ENCODE measurements at places on chromosomes 6 and 20.
A peak's percentile ranks its signal among the peaks of the same experiment; 100 is the strongest.

- DNase-seq = no peak
Measured at GRCh38 chr6:98323605-98324004, 510.8 kb upstream of the POU3F2 start.

DNA sequence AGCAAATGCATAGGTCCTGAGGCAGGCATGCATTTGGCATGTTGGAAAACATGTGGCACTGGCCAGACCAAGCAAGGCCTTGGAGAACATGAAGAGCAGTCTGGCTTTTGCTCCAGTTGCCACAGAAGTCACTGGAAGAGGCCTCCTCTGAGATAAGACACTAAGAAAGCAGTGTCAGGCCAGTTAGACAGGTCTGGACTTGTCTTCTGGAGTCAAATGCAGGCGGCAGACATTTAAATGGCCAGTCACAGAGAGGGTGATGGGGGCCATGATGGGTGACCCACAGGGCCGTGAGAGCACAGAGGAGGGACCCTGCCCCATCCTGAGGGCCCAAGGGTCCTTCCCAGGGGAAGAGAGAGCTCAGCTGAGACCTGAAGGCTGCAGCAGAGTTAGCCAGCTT is 26.7 kb upstream of the ADA start:
- DNase-seq = no peak

- DNase-seq = no peak
Measured at GRCh38 chr20:46704714-46705377, 4.6 kb upstream of the SLC2A10 start.

GRCh38 chr20:56414842-56415765 is 3.0 kb downstream of the CASS4 start:
- peak; percentile 65 for DNase-seq

- DNase-seq = no peak
Measured at GRCh38 chr20:49661560-49662329, 51.9 kb downstream of the B4GALT5 start.

GRCh38 chr20:32582659-32583580 is 2.2 kb downstream of the NOL4L start:
- peak; percentile 35 for DNase-seq

DNA sequence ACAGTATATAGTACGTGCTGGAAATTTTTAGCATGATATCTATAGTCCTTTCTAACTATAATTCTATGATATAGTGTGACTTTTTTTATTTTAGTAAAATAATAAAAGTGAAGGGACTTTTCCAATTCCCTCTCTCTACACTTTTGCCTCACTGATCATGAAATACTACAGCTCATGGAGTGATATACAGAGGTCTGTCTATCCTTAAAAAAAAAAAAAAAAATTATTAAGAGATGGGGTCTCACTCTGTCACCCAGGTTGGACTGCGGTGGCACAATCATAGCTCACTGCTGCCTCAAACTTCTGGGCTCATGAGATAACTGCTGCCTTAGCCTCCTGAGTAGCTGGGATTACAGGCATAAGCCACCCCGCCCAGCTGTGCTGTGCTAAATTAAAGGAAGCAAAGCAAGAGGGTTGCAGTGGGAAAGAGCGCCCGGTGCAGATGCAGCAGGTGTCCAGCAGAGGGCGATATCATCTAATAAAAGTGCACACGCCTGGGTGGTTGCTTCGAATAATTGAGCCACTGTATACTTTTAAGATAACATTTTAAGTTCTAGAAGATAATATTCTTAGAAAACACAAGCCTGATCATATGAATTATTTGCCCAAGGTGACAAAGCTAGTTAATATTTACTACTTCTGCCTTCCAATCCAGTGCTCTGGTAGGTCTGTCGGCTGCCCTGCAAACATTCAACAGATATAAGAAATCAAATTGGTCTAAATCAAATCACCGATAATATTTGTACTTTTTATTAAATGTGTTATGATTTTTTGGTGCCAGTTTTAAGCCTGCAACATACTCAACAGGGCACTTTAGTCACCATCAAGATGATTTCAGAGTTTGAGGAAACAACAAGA is 94.9 kb upstream of the NT5E start:
- peak; percentile 55 for DNase-seq

GRCh38 chr6:10271982-10272381 is 142.9 kb downstream of the TFAP2A start:
- DNase-seq = no peak

DNA sequence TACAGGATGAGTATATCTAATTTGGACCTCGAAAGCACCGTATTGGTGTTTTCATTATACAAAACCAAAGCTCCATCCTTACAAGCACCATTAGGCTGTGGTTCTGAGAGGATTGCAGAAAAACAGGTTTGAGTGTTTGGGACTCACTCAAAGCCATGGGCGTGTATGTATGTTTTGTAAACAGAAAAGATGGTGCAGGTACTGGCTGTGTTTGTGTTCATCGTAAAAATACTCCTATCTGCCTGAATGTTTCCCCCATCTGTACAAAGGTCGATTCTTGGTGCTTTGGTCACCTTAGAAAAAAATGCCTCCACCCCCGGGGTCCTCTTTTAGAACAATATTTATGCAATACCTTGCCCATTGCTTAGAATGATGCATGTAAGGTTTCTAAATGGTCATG is 286.6 kb downstream of the TSHZ2 start:
- DNase-seq = no peak

GRCh38 chr20:58712151-58712791 is 19.7 kb downstream of the NPEPL1 start:
- DNase-seq = no peak

- DNase-seq = no peak
Measured at GRCh38 chr6:143167224-143167623, 106.5 kb downstream of the AIG1 start.

GRCh38 chr6:168159506-168159905 is 80.5 kb upstream of the FRMD1 start:
- no peak for DNase-seq

DNA sequence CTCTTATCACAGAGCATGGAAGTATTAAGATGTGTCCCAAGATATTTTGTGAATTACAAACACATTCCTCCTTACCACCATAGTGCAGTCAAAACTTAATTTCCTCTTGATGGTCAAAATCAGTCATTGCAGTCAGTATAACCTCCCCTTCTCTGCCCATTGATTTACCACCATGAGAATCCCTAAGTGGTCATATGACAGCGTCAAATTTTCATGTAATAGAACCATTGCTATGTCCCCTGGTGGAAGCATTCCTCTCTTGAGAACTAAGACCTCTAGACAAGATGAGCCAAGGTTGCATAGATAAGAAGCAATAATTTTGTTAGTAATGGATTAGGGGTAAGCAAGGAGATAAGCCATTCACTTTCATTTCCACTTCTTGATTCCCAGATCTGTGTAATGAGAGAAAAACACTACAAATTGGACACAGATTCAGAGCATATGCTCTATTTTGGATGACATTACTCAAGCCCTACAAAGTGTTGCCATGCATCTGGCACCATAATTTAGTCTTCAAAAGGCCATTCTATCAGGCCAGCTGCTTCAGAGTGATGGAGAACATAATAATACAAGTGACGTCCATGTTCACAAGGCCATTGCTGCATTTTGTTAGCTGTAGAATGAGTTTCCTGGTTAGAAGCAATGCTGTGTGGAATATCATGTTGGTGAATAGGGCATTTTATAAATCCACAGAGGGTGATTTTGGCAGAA is 49.6 kb upstream of the PDE7B start:
- DNase-seq = no peak

DNA sequence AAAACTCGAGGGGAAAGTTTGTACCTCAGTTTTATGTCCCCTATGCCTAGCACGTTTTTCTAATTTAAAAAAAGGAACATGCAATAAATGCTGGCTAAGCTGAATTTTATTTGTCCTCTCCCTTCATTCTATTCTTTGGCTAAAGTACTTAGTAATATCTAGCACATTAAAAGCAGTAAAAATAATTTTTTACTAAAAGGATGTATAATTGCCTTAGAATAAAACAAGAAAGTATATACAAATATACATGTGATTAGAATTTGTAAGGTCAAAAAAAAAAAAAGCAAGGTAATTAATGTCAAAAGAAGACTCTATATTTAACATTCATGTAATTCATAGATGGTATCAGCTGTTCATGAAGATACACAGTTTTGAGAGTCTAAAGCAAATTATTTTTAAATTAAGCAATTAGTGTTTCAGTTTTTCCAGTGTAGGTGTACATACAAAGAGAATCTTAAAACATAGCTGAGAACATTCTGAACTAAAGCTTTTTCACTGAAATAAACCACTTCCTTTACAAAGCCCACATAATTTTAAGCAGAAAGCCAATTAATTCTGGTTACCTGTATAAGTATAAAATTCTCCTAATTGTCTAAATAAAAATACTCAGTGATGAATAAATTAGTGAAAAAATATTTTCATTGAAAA is 32.4 kb downstream of the HBS1L start:
- DNase-seq = no peak

DNA sequence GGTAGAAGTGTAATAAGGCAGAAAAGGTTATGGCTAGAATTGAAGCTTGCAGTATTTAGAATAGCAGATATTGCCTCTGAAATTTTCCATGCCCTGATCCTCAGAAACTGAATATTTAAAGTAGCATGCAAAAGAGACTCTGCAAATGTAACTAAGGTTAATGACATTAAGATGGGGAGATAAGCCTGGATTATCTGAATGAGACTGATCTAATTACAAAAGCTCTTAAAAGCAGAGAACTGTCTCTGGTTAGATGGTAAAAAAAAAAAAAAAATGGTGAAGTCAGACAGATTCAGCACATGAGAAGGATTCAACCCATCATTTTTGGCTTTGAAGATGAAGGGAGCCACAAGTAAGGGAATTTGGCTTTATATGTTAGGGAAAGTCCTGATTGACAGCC is 503.7 kb upstream of the IRAK1BP1 start:
- DNase-seq = no peak

GRCh38 chr6:100685747-100686146 is 195.4 kb downstream of the ASCC3 start:
- DNase-seq = no peak

DNA sequence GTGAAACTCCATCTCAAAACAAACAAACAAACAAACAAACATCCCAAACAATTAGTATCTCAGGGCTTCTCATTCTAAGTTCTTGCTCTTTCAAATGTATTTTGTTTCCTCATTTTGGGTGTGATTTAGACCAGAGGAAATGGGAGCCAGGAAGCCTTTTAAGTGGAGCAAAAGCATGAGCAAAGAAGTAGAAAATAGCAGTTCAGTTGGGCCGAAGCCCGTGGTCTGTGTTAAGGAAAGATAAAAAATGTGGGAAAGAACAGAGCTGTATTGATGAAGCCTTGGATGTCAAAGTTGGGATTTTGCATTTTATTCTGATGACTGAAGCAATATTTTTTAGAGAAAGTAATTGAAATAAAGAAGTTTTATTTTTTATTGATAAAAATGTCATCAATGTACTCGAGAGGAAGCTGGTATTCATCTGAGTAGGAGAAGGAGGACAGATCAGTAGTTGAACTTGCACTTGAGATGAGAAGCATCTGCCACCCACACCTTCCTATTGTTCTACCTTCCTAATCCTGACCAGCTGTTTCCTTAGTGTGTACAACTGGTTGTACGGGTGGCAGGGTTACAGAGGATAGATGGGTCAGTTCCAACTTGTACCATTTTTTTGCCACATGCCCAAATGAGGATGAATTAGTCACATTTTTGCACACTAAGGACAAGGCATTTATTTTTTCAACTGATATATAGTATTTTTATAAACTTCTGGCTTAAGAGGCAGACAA is 56.1 kb downstream of the KIAA0408 start:
- no peak for DNase-seq

DNA sequence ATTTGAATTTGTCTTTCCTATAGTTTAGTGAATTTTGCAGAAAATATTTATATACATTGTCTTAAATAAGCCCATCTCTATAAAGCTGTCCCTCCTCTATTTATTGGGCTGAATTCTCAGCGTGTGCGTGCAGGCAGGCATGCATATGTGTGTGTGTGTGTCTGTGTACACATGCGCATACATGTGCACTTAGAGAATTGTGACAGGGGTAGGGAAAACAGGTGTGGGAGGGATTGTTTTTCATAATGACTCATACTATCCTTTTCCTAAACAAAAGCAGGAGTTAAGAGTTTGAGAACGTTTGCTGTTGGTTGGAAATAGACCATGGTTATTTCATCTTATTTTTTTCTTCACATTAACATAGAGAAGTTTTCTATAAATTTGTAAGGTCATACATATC is 43.4 kb upstream of the FABP7 start:
- DNase-seq = no peak

- no peak for DNase-seq
Measured at GRCh38 chr6:91483415-91484105, 896.7 kb upstream of the MAP3K7 start.

GRCh38 chr6:19848465-19849029 is 11.4 kb downstream of the ID4 start:
- DNase-seq = no peak

- DNase-seq = peak; percentile 85
Measured at GRCh38 chr6:14743474-14744211, 502.2 kb upstream of the JARID2 start.

GRCh38 chr6:156109713-156110112 is 654.1 kb upstream of the NOX3 start:
- DNase-seq = no peak

DNA sequence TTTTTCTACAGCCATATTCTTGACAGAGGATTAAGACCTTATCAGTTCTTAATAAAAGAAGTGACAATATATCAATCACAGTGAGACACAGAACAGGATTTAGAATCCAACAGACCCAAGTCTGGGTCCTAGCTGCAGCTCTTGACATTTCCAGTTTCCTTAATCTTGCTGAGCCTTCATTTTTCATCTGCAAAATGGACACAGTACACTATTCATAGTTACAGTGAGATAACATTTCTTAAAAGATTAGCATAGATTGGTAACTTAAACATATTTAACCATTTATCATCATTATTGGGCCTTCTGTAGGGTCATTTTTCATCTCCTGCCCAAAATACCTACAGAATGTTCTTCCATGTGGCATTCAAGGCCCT is 45.6 kb downstream of the FKBP5 start:
- DNase-seq = no peak

DNA sequence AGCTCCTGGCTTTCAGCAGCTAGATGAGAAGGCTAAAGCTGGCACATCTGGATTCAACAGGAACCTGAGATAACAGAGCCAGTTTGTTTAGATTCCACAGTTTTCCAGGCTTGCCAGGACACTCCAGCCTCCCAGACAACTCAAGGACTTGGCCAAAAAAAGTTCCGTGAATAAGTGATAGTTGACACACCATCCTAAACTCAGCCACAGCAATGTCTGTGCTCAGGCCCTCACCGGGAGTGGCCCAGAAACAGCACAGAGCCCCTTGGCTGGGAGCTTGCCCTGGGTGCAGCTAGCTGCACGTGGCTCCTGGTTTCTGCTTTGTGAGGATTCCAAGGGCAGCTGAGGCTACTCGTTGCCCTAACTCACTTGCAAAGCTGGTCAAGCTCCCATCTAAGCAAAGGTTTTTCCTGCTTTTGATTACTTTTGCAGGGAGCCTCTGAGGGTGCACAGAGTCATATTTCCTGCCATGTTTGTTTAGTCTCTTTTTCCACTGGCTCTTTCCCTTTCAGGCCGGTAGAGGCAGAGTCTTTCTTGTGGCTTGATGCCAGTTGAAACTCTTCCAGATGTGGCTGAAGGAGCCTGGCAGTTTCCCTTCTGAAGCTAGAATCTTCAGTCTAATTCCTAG is 118.3 kb upstream of the ECI2 start:
- no peak for DNase-seq

GRCh38 chr6:1415416-1416063 is 26.2 kb downstream of the FOXF2 start:
- DNase-seq = no peak
